ENCODE measurements at places on chromosomes 12 and 14. TPM values are rescaled to one million over a fixed set of nuclear protein-coding genes. Genes with fewer than 3 reads are reported as not detected.

GRCh38 chr12:31369712-31370521 is 44.0 kb upstream of the SINHCAF start:
- peak; percentile 70 for DNase-seq

DNA sequence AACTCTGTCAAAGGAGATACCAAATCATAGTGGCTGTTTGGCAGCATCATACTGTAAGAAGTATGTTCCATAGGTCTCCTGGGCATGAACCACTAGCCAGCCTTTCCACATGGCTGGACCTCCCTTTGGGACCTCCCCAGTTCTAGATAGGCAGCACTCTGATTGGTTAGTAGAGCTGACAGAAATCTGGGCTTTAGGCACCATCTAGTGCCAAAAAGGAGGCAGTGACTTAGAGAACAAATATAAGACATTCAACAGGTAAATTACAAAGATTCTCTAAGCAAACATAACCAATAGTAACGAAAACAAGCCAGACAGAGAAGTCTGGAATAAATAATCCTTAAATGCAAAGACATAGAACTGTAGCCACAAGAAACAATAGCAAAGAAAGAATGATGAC is 148.0 kb upstream of the PDE3A start:
- no peak for DNase-seq

DNA sequence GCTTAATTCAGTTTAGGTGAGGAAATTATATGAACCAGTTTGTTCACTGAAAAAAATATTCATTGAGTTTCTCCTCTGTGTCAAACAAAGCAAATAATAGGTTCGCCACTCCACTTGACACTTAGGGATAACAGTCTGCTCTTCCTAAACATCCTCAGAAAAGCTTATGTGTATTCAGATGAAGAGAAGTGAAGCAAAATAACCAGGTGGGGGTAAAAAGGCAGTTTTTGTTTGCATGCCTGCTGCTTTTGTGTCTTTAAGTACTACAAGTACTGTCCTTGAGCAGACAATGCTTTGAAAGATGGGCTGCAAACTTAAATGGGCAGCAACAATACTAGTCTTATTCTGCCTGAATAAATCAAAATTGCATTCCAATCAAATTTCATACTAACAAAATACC is 910.7 kb upstream of the MDGA2 start:
- no peak for DNase-seq

DNA sequence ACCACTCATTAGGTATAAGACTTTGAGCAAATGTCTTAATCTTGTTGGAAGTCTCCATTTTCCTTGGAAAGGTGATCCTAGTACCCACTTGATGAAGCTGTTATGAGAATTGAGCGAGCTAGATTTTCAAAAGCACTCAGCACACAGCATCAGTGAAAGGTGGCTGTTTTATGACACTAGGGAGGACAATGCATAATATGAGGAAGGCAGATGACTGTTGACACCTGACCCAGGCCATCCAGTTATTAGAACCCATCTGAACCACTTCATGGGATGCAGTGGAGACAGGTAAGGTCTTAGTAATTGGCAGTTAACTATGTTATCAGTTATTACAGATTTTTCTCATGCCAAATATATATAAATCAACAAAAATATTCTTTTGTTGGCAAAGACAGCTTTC is 369.9 kb upstream of the PDE3A start:
- no peak for DNase-seq

GRCh38 chr14:41285186-41285748 is 321.4 kb upstream of the LRFN5 start:
- no peak for DNase-seq

- peak; percentile 41 for DNase-seq
Measured at GRCh38 chr12:85036234-85036707, at the start of the genes LRRIQ1 and TSPAN19. LRRIQ1 (plus strand) TSS chr12:85036351; CDS start chr12:85038177, 1,826 bp downstream. TSPAN19 (minus strand) TSS chr12:85036277; CDS start chr12:85029946, 6,331 bp downstream.

Gene ACVRL1
- 261 TPM for total RNA-seq

Gene PELI2
- 30.8 TPM for total RNA-seq

DNA sequence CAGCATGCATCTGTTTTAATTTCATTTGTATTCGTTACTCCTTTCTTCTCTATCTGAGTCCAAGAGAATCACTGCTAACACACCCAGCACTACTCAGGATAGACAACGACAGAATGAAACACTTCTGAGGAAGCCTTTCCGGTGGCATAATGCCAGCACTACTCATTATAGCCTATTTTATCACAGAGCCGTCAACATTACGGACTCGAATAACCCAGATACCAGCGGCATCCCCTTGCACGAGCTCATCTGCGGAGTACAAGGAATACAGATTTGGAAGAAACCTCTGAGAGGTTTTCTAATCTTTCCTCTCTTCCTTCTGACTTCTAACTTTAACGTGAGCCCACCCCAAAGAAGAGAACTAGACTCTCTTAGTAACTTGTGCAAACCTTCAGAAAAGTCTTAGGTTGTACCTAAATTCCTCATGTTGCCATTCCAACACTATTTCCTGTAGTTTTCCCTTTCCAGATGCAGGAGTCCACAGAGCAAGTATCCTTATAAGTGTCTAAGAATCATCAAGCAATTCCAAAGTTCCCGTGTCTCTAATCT is 248.1 kb downstream of the APAF1 start:
- no peak for DNase-seq

DNA sequence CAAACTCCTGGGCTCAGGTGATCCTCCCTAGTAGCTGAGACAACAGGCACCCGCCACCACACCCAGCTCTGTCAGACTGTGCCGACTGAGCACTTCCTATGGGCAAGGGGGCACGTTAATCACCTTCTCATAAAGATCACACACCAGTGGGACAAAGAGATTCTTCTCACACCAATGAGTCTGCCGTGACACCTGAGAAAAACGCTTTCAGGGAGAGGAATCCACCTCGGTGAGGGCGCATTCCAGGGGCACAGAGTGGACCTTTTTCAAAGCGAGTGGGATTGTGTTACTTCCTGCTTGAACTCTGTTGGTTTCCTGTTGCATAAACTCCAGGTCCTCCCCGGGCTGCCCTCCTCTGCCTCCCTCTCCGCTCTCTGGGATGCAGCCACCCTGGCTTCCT is 17.5 kb upstream of the SCARB1 start:
- no peak for DNase-seq

Gene CLEC6A
- not detected for total RNA-seq

DNA sequence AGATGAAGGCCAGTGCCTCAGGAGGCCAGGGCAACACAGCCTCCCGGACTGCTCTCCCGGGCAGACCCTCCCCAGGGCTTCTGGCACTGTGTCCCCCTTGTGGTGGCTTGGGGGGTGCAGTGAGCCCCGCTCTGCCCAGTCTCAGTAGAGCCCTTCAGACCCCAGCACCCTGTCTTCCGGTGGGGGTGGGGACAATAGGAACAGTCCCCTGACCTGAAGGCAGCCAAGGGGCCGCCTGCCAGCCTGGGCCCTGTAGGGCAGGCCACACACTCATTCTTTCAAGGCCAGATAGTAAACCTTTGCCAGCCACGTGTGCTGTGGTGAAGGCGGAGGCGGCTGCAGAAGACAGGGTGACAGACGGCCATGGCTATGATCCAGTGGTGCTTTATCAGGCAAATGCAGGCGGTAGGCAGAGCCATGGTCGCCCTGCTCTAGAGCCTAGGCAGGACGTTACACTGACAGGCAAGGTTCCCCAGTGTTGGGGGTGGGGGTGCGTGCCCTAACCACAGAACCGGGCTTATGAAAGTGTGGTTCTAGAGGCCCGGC is 15.0 kb downstream of the ZFYVE21 start:
- no peak for DNase-seq

DNA sequence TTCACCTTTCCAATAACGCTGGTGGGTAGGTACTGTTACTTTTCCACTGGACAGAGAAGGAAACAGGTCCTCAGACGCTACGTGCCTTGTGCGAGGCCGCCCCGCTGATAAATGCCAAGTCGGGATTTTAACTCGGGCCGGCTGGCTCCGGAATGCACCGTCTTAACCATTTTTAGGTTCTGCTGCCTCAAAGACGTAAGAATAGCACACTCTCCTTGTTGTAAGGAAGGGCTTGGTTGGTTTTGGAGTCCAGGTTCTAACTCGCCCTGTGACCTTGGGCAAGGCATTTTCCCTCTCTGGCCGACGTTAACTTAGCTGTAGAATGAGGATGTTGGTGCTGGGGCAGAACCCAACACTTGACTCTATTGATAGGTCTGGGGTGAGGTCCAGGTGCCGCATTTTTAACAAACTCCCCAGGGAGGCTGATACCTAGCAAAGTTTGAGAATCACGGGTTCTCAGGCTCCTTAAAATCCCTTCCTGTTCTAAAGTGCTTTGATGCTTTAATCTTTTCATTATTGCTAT is 814 bp downstream of the ANKRD13A start:
- no peak for DNase-seq

Gene MYBPC1
- total RNA-seq = 12.6 TPM

GRCh38 chr14:73752297-73752992 is 38.3 kb upstream of the PNMA1 start:
- peak; percentile 78 for DNase-seq

GRCh38 chr12:106941481-106942156 is 14.1 kb upstream of the TMEM263 start:
- no peak for DNase-seq

Gene NGB
- not detected for total RNA-seq

Gene NELL2
- total RNA-seq = 7.4 TPM

Gene RPS6KL1
- 7.7 TPM for total RNA-seq

Gene MYH6
- not detected for total RNA-seq

DNA sequence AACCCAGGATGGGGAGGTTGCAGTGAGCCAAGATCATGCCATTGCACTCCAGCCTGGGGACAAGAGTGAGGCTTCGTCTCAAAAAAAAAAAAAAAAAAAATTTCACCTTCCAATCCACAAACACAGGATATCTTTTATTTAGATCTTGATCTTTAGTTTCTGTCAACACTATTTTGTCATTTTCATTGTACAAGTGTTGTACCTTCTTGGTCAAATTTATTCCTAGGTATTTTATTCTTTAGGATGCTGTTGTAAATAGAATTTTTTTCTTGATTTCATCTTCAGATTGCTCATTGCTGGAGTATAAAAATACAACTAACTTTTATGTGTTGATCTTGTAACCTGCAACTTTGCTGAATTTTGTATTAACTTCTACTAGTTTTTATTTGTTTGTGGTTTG is 60.8 kb downstream of the ARHGAP5 start:
- DNase-seq = no peak

Gene DDX51
- 14.2 TPM for total RNA-seq

Gene C12orf54
- total RNA-seq = not detected

- DNase-seq = no peak
Measured at GRCh38 chr12:101097829-101098580, 112.0 kb downstream of the SLC5A8 start.

GRCh38 chr12:1003600-1004271 is 12.7 kb downstream of the ERC1 start:
- DNase-seq = no peak

DNA sequence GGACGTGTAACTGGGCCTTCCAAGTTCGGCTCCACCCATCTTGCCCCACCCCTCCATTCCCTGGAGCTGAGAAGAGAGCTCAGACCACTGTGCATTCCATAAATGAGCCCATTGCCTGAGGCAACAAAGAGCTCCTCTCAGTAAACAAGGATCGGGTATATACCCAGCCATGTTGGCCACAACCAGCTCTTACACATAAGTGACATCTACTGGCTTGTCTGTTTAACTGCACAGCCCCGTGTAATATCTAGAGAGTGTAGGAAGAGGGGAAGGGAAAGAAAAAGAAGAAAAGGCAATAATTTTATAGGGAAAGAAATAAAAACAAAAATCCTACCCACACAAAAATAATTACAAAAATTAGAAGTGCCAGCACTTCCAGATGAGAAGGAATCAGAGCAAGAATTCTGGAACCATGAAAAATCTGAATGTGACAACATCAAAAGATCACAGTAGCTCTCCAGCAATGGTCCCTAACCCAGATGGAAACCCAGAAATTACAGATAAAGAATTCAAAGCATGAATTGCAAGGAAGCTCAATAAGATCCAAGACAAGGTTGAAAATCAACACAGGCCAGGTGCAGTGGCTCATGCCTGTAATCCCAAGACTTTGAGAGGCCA is 308.1 kb downstream of the RPAP3 start:
- no peak for DNase-seq

GRCh38 chr14:76786601-76787000 is 25.3 kb downstream of the VASH1 start:
- DNase-seq = no peak

GRCh38 chr12:30023186-30023585 is 239.4 kb upstream of the TMTC1 start:
- no peak for DNase-seq

Gene CTSG
- 2.9 TPM for total RNA-seq

- DNase-seq = no peak
Measured at GRCh38 chr14:73289308-73289707, 52.0 kb downstream of the PAPLN start.

- DNase-seq = peak; percentile 68
Measured at GRCh38 chr12:51262758-51263177, 7.4 kb downstream of the SMAGP start.

DNA sequence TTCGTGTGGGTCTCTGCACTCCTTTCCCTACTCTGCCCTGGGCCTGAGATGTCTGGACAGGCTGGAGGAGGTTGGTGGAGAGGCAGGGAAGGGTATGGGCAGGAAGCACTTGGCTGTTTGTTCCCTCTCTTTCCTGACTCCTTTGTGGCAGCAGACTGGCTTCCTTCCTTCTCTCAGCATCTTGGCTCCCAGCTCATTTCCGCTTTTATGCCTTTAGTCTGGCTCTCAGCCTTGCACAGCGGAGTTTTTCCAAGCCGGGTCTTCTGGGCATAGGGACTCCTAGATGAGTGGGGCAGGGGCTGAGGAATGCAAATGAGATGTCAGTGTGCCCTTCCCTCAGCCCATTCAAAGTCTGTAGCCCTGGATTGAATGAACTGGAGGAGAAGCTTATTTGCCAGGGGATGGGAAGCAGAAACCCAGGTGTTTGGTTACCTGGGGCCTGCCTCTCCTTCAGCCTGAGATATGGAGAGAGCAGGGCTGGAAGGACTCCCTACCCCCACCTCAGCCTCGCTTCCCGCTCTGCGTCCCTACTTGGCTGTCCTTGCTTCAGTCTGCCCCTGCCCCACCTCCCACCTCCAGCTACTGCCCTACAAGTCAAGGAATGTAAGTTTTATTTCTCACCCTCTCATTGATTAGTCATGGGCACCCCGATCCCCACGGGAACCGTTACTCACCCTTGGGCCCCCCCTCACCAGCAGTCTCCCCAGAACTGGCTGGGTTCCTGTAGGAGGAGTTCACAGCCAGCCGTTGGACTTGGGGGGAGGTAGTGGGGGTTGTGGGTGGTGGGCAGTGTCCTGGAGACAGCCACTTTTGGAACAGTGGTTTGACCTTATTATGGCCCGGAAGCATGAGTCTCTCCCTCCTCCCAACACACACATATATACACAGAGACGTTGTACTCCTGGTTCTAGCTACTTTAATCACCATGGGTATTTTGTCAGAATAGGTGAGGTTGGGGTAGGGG is 9.3 kb upstream of the ITGA5 start:
- no peak for DNase-seq

GRCh38 chr12:91202390-91202789 is 19.8 kb upstream of the DCN start:
- no peak for DNase-seq

GRCh38 chr12:42819846-42820245 is 230.3 kb upstream of the PRICKLE1 start:
- no peak for DNase-seq

All from mucosa of descending colon (tissue), 3 donors.